GM12878 (cell line): ENCODE measurements at places on chromosomes 16 and 17. TPM values are rescaled to one million over a fixed set of nuclear protein-coding genes. Genes with fewer than 3 reads are reported as not detected.
A peak's percentile ranks its signal among the peaks of the same experiment; 100 is the strongest.

DNA sequence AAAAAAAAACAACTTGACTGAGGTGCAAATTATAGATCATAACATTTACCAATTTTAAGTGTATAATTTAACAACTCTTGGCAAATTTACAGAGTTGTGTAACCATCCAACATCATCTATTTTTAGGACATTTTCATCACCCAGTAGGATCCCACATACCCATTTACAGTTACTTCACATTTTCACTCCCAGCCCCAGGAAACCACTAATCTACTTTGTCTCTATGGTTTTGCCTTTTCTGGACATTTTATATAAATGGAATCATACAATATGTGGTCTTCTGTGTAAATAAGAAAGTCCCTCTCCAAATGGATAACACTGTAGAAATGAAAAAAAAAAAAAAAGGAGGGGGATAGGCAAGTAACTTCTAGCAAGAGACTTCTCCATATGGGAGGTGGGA, 26.1 kb upstream of the XYLT1 start:
- no peak for DNase-seq

GRCh38 chr16:2296661-2297505, 29.0 kb upstream of the RNPS1 start:
- no peak for DNase-seq

DNA sequence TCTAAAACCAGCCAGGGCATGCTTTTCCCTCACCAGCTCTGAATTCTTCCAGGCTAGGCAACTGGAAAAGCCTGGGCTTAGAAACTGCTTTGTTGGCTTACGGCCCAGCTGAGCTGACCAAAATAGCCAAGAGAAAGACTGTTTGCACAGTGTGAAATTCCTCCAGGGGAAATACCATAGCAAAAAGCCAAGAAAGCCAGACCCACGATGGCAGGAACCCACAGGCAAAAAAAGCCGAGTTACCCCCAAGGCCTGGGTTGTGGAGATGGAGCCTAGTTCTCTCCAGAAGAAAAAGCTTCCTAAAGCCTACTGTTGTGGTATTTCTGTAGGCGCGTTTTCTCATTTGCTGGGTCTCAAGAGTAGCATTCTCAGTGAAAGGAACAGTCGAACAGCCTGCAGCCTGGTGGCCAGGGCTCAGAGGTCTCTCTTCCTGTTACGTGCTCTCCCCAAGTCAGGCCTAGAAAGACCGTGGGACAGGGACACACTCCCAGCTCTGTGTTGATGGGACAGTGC, 9.2 kb downstream of the SP2 start:
- no peak for DNase-seq

- DNase-seq, result no peak
Observed at GRCh38 chr16:73433731-73434307, 385.9 kb upstream of the ZFHX3 start.

DNA sequence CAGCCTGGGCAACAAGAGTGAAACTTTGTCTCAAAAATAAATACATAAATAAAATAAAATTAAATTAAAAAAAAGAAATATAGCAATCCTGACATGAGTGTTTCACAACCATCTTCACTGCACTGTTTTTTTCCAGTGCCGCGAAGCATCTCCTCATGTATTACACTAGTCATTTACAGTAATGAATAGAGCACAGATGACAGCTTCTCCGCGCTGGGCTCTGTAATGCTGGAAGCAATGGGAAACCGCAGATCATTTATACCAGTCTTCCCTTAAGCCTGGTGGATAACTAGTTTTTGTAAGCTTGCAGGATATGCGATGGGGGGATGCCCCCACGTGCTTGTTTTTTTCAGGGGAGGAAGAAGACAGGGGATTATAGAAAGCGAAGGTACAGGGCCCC, 86.9 kb downstream of the MYH13 start:
- no peak for DNase-seq

- no peak for DNase-seq
Observed at GRCh38 chr16:81477697-81478693, 33.4 kb downstream of the CMIP start.

- DNase-seq, result no peak
Observed at GRCh38 chr16:17380613-17381012, 90.1 kb downstream of the XYLT1 start.

DNA sequence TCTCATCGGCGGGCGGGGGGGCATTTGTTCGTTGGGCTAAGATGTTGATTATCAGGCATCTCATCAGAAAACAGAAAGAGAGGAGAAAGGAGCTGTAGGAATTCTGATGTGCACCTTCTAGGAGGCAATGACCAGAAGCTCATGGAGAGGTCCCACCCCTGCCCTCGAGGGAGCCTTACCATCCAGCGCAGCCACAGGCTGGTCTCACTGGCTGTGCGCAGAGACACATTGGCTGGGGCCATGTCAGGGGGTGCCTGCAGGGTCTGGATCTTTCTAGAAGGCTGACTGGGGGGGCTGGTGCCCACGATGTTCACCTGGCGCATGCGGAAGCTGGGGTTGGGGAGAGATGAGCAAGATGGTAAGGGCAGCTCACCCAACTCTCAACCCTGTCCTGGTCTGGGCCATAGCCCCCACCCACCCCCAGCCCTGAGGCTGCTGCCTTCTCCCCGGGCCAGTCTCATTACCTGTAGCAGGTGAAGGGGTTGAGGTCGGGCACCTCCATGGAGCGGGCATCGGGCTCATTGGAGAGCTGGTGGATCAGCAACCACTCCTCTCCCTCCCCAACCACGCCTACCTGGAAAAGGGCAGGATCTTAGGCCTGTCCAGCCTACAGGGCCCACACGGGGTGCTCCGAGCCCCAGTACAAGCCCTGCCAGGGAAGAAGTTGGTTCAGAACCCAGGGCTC, 86.2 kb upstream of the CDC42EP4 start:
- no peak for DNase-seq

- no peak for DNase-seq
Observed at GRCh38 chr16:84159007-84159406, 13.9 kb downstream of the DNAAF1 start.

GRCh38 chr16:7601100-7601499, 268.5 kb downstream of the RBFOX1 start:
- DNase-seq, result no peak

DNA sequence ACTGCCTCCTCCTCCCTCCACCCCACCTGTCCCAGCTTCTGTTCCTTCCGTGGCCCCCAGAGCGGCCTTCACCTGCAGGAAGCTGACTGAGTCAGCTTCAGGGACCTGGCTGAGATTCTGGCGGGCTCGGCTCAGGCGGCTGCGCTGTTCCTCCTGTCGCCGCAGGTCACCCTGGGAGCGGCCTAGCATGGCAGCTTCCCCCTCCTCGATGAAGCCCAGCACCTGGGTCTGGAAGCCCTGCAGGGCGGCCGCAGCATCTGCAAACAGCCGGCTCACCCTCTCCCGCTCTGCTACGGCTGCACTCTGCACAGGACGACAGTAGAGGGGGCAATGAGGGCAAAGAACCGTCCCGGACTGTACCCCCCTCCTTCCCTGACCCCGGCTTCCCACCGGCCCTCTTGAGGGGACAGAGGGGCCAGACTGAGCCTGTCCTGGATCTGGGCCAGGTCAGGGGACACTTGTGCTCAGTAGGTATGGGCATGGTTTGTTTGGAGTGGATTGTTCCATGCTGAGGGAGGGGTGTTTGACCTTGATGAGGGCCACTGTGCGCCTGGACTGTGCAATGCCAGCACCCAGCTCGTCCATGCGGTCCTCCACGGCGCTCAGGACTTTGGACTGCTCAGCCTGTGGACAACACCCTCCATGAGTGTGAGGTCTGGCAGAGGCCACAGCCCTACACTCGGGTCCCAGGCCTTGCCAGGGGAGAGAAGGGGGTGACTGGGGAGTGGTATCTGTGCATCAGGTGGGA, 2.0 kb downstream of the TRIM47 start:
- no peak for DNase-seq

- no peak for DNase-seq
Observed at GRCh38 chr17:9677411-9677810, 32.1 kb downstream of the USP43 start.

DNA sequence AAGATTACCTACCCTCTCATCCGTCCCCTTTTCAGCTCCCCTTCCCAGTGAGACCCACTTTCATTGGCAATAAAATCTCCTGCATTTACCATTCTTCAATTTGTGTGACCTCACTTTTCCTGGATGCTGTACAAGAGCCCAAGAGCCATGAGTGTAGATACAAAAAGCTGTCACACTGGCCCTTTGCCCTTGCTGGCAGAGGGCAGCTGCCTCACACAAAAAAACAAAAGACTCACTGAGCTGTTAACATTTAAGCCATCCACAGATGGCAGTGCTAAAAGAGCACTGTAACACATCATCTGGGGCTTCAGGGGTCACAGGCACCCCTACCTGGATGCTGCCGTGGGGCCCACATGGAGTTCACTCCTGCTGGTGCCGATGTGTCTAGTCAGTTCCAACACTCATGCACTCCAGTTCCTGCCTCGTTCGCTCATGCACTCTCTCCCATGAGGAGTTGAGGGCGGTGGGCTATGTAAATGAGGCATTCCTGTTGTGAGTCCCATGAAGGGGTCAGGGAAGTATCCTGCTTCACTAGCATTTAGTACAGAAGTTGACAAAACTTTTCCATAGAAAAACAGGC, 123.1 kb downstream of the CA10 start:
- DNase-seq, result no peak

GRCh38 chr17:32485261-32486110, 1.3 kb upstream of the CDK5R1 start:
- DNase-seq, result no peak

DNA sequence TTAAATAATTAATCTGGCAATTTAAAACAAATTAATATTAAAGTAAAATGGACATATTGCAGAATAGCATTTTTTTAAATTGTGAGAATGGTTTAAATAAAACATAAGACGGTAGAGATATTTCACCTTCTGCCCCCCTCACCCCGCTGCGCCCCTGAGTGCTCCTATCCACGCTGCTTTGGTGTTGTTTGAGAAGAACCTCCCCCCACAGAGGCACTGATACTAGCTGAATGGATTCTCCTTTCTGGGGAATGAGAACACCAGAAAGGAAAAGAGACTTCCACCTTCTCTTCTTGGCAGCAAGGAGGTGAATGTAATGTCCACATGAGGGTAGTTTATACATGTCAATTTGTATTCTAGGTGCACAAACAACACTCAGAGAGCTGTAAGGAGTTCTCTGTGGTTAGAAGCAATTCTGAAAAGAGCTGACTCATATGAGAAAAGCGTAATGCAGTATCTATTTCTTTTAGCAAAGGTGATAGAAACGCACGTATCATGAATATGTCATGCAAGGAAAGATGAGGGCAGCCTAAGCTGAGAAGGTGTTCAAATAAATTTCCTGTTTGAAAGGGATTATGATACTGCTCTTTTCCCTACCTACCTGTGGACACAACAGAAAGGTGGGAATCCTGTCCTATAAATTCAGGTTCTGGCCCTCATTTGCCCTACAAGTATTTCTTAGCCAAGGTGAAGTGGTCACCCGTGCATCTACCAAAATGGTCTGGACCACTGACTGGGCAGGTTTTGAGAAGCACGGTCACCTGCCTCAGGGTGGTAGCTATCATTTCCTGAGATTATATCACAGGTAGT, 126.9 kb downstream of the PARN start:
- peak; percentile 79 for DNase-seq

DNA sequence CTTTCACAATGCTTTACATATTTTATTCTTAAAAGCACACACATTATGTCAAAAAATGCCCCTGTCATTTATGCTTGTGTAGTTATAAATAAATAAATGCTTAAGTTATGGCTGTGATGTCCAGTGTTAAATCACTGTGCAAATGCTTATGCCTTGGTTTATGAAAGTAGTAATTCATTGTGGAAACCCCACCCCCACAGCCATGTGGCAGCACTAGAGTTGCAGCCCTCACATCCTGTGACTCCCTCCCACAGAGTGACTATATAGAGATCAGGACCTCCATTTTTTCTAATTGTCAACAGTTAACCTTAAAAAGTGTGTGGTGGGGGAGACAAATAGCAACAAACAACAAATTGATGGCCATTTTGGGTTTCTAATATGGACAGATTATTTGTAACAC, 2.4 kb downstream of the SKAP1 start:
- no peak for DNase-seq

DNA sequence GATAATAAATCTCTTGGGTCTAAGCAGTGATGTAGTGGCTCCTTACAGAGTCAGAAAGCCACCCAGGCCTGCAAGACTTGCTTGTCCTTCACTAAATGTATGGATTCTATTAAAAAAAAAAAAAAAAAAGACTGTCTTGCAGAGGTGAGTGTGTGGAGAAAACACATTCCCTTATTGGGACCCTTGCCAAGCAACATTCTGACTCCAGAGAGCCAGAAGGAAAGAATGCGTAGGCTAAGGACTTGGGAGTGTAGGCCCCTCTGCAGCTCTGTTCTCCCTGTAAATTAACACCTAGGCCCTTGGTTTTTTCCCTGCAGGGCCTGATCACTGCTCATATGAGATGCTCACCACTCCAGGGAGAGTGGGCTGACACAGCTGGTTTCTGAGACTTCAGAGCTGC, 17.8 kb downstream of the SCPEP1 start:
- DNase-seq, result no peak

GRCh38 chr16:52912565-52913173, 140.0 kb downstream of the CHD9NB start:
- DNase-seq, result peak; percentile 11

- DNase-seq, result no peak
Observed at GRCh38 chr17:8954339-8954738, 11.2 kb downstream of the PIK3R5 start.

- no peak for DNase-seq
Observed at GRCh38 chr17:28421787-28422305, 15.8 kb upstream of the SLC46A1 start.

- DNase-seq, result no peak
Observed at GRCh38 chr16:10745841-10746240, 2.2 kb downstream of the NUBP1 start.

DNA sequence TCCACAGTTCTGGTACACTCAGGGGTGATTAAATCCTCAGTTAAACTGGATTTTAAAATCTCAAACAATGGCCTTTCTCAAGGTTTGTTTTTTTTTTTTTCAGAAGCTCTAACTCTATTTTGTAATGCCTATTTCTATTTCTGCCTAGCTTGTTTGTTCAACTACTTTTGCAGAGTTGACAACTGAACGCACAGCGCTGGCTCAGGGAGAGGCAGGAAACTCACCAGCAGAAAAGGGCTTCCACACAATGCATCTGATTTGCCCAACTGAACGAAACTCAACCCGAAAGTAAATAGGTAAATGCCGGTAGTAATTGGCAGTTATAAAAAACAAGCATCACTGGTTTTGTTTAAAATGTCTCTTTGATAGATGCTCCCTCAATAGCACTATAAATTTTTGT, 52.7 kb upstream of the CNEP1R1 start:
- DNase-seq, result no peak

GRCh38 chr16:85347213-85347591, 234.9 kb upstream of the CIBAR2 start:
- DNase-seq, result no peak

- peak; percentile 89 for DNase-seq
Observed at GRCh38 chr17:67246653-67247415, 1.8 kb upstream of the HELZ start.

- DNase-seq, result no peak
Observed at GRCh38 chr17:8843344-8843743, 24.1 kb downstream of the PIK3R6 start.

- DNase-seq, result no peak
Observed at GRCh38 chr16:10579965-10580882, at the start of gene EMP2. Gene EMP2, minus strand, starts transcription at chr16:10580598. Its CDS starts 32,981 bp downstream, at chr16:10547617.

- no peak for DNase-seq
Observed at GRCh38 chr17:59425085-59425931, 93.9 kb downstream of the YPEL2 start.

GRCh38 chr17:45226576-45226975, 4.9 kb downstream of the FMNL1 start:
- no peak for DNase-seq

KRT33A gene
- not detected in 2 replicates for polyA plus RNA-seq

WNT9B gene
- polyA plus RNA-seq, result not detected in 2 replicates

CA7 gene
- not detected in 2 replicates for polyA plus RNA-seq

TBC1D3C gene
- 0.09 TPM in 1 of 2 replicates, not detected in the other for polyA plus RNA-seq

TEKT5 gene
- polyA plus RNA-seq, result 0.61 and 0.79 TPM in 2 replicates

KRT20 gene
- not detected in 2 replicates for polyA plus RNA-seq

OR3A3 gene
- polyA plus RNA-seq, result not detected in 2 replicates
